Activated naive CD4-positive, alpha-beta T cell treated with anti-CD3 and anti-CD28 coated beads, Interleukin-2, amount 10 ng/mL, durations not matched to agents 5 hours and 36 hours (primary cell): ENCODE measurements at places on chromosomes 6 and 20. TPM values are rescaled to one million over a fixed set of nuclear protein-coding genes. Genes with fewer than 3 reads are reported as not detected.

Gene PGC
- not detected for total RNA-seq

Gene CDH26
- total RNA-seq, result 1.0 TPM

Gene MAS1
- not detected for total RNA-seq

Gene MOG
- not detected for total RNA-seq

Gene MAP3K5
- total RNA-seq, result 22.4 TPM

Gene TAGAP
- 65.5 TPM for total RNA-seq

Gene TGM3
- not detected for total RNA-seq

Gene C6orf132
- total RNA-seq, result not detected

Gene GNMT
- total RNA-seq, result 0.45 TPM
